Activated CD4-positive, alpha-beta memory T cell treated with anti-CD3 and anti-CD28 coated beads, Interleukin-2, amount 10 ng/mL, durations not matched to agents 7 days and 5 days (primary cell): ENCODE measurements at places on chromosomes 7 and 10.

DNA sequence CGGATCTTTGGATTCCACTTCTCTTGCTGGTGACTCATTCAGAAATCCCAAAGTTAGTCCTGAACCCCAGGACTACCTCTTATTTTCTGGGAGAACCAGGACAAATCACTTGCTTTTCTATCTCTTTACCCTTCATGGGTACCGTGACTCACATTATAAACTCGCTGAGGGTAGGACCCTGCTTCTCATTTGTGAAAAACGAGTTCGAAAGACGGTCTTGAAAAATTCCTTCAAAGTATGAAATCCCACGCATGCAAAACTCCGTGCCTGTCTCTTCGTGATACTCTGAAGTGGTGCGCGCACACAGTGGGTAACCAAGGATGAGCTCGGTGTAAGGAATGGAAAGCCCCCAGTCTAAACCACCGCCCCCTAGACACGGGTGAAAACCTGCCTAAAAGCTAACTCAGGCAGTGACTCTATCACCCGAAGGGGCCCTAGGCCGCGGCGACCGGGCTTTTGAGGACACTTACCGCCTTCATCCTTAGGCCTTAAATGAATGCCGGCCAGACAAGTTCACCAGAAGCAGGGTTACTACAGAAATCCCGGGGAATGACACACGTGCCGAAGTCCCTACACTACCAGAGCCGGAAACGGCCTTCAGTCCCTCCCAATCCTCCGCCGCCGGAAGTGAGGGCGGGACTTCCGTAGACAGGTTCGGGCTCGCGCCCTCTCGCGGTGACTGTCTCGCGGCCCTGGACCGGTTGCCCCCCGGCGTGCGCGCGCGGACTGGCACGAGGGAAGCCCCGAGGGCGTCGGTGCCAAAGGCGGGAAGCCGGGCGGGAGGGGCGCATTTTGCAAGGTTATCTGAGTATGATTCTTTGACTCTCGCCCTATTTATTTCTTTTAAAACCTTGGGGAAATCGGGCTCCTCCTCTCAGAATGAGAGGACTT is at the start of gene NOC3L:
NOC3L (minus strand) TSS at position 580 of the 891 bp plus-strand sequence; CDS start at position 479, 101 bp downstream.
- peak; percentile 94 for DNase-seq
- peaks cover 34% of the 10 kb centered on the region for H3K36me3 ChIP-seq
- H3K27ac ChIP-seq = peak within 1 kb of the TSS; percentile 80
- peaks cover 45% of the 10 kb centered on the region for H3K4me1 ChIP-seq
- peak within 1 kb of the TSS; percentile 96 for H3K4me3 ChIP-seq

DNA sequence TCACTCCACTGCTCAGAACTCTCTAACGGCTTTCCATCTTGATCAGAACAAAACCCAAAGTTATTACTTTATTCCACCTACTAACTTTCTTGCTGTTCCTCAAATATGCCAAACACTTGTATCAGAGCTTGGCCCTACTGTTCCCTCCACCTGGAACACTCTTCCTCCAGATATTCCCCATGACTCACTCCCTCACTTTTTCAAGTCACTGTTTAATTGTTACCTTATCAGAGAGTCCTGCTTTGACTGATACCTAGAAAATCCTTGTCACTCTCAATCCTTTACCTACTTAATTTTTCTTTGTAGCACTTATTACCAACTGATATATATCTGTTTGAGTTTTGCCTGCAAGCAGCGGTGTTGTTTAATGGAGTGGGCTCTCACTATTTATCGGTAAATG is 5.6 kb upstream of the NFKB2 start:
- H3K27me3 ChIP-seq = no peaks in the 10 kb centered on the region
- H3K36me3 ChIP-seq = no peaks in the 10 kb centered on the region
- peaks cover 9% of the 10 kb centered on the region for H3K4me1 ChIP-seq
- no peak for DNase-seq
- H3K4me3 ChIP-seq = no peak overlapping the region

DNA sequence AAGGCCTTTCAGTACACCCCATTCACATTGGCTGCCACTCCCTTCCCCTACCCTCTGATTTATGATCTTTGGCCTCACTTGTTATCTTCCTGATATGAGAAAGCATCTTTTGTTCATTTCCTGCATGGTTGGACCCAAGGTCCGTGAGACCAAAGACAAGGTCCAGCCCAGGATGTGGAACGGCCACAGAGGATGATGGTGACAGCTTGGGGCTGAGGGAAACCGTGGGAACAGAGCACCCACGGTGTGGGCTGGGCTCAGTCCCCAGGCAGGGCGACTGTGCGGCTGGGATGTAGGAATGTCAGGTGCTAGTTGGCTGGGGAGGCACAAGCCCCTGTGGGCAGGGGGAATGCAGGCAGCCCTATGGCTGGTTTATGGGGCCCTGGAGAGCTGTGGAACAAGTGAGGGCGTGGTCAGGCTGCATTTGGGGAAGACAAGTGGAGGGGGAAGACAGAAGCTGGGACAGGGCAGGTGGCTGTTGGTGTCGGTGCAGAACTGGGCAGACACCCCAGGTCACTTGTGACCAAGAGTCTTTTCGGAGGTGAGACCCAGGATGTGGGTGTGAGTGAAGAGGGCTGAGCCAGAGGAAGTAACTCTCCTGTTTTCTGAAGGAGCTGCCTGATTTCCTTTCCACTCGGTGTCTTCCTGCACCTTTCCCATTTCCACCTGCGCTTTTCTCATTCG is 51.7 kb upstream of the IGFBP3 start:
- H3K36me3 ChIP-seq = no peaks in the 10 kb centered on the region
- peaks cover 4% of the 10 kb centered on the region for H3K4me1 ChIP-seq
- no peak for DNase-seq
- no peak overlapping the region for H3K4me3 ChIP-seq

GRCh38 chr10:77638321-77639101 is 903 bp upstream of the KCNMA1 start:
- H3K4me1 ChIP-seq = no peaks in the 10 kb centered on the region
- H3K27me3 ChIP-seq = peaks cover 66% of the 10 kb centered on the region
- no peak for DNase-seq
- no peaks in the 10 kb centered on the region for H3K36me3 ChIP-seq

DNA sequence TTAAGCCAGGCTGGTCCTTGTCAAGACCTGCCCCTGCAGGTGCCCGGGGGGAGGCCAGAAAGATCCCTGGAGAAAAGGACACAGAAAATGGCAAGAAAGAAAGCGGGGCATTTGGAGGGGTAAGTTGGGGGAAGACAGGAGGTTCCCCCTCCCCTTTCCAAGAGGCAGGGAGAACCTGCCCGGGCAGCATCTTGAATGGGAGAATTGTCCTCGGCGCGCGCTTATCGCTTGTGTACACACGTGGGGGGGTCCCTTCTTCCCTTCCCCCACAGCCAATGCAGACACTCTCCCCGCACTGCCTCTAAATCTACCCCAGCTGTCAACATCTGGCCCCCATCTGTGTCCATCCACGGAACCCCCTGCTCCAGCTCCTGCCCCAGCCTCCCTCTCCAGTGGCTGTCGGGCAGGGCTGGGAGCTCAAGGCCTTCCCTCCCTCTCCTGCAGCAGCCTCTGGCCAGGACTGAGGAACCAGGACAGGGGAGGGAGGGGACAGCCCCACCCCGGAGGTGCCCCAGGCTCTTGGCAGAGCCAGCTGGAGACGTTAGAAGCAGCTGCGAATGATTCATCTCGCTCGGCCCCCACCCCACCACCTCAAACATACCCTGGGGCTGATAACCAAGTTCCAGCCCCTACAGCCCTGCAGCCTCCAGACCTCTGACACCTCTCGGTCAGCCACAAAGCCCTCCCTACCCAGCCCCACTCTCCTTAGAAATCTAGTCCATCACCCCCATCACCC is 25.3 kb downstream of the EPHB4 start:
- H3K27ac ChIP-seq = no peak overlapping the region
- no peak overlapping the region for H3K4me3 ChIP-seq
- peaks cover 11% of the 10 kb centered on the region for H3K4me1 ChIP-seq
- H3K27me3 ChIP-seq = peaks cover 10% of the 10 kb centered on the region
- no peaks in the 10 kb centered on the region for H3K36me3 ChIP-seq

GRCh38 chr7:129074361-129074871 is 19.5 kb upstream of the TNPO3 start:
- no peak for DNase-seq
- H3K4me1 ChIP-seq = peaks cover 9% of the 10 kb centered on the region
- no peak overlapping the region for H3K4me3 ChIP-seq
- no peak overlapping the region for H3K27ac ChIP-seq

DNA sequence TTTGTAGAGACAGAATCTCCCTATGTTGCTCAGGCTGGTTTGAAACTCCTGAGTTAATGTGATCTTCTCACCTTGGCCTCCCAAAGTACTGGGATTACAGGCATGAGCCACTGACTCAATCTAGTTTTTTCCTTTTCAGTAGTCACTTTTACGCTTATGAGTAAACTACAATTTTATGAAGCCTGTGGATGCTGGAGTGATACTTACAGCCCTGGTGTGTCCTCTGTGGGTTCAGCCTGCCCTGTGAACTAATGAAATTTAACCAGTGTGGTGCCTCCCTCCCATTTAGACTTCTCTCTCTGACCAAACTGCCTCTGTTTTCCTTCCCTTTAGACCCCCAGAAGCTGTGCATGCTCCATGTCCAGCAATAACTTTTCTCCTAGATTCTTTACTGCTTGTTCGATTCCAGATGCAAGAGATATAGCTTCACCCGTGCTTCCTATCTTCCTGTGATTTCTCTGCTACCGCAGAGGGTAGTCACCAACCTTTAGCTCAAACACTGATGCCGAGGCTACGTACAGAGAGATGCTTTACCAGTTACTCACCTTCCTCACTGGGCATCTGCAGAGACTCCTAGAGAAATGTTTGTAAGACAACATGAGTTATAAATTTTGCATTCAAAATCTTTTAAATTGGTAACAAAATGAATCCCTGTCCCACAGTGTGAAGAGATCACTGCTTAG is 90.8 kb downstream of the KIAA1217 start:
- DNase-seq = no peak
- H3K27me3 ChIP-seq = peaks cover 4% of the 10 kb centered on the region
- no peaks in the 10 kb centered on the region for H3K4me1 ChIP-seq
- H3K36me3 ChIP-seq = no peaks in the 10 kb centered on the region
